NCI-H1048 (cell line): ENCODE measurements at places on chromosomes 5 and 9.

DNA sequence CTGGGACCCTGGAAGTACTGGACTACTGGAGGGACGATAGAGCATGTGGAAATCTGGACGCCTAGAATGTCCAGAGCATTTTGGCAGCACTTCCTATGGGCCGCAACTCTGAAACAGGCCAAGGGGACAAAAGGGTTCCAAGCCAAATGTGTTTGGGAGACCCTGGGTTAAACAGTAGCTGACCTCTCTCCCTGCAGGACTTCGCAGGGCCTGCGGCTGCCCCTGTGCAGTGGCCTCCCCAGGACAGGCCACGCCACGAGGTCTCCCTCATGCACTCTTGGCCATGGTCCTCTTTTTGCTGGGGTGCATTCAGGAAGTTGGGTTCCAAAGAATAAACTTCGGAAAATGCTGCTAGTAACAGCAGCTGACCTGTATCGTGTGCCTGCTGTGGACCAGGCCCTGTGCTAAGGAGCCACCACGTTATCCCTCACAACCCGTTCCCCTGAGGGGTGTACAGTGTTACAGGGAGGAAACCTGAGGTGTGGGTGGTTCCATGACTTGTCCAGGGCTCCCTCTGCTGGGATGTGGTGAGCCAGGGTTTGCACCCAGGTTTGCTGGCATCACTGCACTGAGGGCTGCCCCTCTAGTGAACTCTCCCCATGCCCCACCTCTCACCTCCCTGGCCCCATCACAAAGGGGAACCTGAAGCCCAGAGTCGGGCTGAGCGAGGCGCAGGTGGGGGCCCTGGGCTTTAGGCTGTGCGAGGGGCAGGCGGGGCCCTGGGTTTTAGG, 79.4 kb downstream of the AMBP start:
- no peak for DNase-seq

- no peak for DNase-seq
Observed at GRCh38 chr9:95495961-95496360, 20.8 kb downstream of the PTCH1 start.

DNA sequence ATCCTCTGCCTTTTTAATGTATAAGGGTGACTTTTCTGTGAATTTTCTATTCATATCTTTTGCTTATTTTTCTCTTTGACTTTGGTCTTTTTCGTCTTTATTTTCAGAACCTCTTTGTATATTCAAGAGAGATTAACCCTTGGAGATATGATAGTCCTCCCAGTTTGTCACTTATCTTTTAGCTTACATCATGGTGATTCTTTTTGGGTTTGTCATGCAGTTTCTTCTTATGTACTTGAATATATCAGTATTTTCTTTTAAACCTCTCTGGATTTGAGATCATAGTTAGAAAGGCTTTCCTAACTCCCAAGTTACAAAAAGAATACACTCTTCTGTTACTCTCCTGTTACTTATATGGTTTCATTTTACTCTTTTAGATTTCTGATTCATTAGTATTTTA, 27.5 kb upstream of the GPR21 start:
- DNase-seq: no peak

DNA sequence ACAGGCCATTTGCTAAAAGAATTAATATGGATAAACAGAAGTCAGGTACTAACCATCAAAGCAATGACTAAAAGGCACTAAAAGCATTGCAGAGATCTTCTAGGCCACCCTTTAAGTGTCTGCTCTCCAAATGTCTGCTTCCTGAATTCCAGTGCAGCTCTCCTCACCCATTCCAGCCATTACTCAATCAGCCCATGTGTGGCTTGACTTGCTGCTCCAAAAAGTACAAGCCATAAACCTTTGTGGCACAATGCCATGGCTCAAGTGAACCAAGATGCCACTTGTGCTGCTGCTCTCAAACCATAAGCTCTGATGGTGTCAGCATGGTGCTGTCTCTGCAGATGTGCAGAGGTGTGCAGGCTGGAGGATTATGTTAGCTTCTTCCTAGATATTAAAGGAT, 290.2 kb upstream of the POU5F2 start:
- DNase-seq: no peak

DNA sequence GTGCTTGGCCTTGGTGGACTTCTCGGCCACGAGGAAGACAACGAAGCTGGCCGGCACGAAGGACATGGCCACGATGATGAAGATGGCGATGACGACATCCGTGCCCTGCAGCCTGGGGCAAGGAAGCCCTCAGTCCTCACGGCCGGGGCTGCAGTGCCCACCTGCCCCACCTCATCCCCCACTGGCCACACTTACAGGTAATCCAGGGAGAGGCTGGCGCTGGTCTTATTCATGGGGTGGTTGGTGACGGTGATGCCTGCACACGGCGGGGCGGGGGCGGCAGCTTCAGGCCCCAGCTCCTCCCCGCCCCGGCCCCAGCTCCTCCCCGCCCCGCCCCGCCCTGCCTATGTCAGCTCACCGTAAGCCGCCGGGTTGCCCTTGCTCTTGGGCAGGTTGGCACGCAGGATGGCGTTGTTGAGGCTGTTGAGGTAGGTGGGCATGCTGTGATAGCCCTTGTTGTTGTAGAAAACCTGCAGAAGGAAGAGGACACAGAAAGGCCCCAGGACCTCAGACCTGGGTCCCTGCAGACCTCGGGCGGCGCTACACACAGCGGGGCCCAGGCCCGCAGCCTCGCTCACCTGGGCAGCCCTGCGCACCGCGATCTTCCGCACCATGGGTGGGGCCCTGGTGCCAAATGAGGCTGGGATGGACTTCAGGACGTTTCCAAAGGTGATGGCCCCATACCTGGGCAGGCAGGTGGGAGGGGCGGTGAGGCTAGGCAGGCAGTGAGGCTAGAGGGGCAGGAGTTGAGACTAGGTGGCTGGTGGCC, 15.7 kb upstream of the CLIC3 start:
- no peak for DNase-seq

GRCh38 chr5:134005417-134006061, 764 bp upstream of the VDAC1 start:
- DNase-seq: no peak
